Type B pancreatic cell (in vitro differentiated cells): ENCODE measurements at places on chromosomes 13 and 19. TPM values are rescaled to one million over a fixed set of nuclear protein-coding genes. Genes with fewer than 3 reads are reported as not detected.

Gene ATP4B
- 2.0 and 26.7 TPM in 2 replicates for total RNA-seq

GRCh38 chr13:110687736-110688135, 18.2 kb downstream of the CARS2 start:
- H3K4me1 ChIP-seq, result peaks cover 7% of the 10 kb centered on the region
- no peak overlapping the region for H3K27ac ChIP-seq
- DNase-seq, result no peak
- H3K36me3 ChIP-seq, result peaks cover 5% of the 10 kb centered on the region

DNA sequence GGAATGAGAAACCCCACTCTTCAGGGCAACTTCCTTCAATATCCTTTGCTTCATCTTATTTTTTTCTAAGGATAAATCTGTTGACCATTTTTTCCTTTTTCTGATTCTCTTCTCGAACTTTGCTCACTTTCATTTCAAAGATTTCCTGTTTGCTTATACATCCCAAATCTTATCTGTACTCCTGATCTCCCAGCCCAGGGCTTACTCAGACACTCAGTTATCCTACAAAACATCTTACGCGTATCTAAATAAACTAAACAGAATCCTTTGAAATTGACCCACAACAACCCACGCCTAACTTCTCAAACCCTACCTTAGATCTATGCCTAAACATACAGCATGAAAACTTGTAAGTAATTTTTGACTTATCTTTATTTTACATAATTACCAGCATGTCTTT, 179.2 kb downstream of the ABCC4 start:
- no peaks in the 10 kb centered on the region for H3K27me3 ChIP-seq
- H3K36me3 ChIP-seq, result peaks cover 11% of the 10 kb centered on the region
- H3K4me3 ChIP-seq, result no peak overlapping the region
- no peak overlapping the region for H3K27ac ChIP-seq
- DNase-seq, result no peak

GRCh38 chr19:19405971-19406877, 749 bp downstream of the GATAD2A start:
- peak overlapping the region; percentile 99 for H3K4me3 ChIP-seq
- no peaks in the 10 kb centered on the region for H3K27me3 ChIP-seq
- peaks cover 44% of the 10 kb centered on the region for H3K4me1 ChIP-seq
- DNase-seq, result no peak

DNA sequence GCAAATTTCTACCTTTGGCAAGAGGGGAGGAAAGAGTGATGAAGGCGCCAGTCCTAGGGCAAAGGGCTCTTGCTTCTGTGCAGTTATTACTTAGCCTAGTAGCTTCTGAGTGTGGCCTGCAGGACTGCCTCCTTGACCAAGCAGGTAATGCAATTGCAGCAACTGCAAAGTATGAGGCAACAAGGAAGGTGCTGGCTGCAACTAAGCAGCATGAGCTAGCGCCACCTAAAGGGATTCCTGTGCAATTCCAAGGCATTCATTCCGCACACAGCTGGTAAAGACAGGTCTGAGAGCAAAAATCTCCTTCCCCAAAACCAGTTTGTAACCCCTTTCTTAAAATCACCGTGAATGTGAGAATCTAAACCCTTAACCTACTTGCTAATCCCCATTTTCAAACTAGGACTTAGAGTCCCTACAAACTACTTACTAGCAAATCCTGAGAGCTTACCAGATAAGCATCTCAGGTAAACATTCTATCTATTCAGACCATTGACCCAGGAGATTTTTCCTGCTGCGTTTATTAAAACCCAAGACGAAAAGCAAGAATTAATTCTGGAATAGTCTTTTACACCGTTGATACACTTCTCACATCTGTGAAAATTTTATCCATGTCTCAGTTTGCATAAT, 62.9 kb downstream of the DCT start:
- no peak for DNase-seq
- peaks cover 28% of the 10 kb centered on the region for H3K4me1 ChIP-seq
- no peak overlapping the region for H3K4me3 ChIP-seq
- no peaks in the 10 kb centered on the region for H3K27me3 ChIP-seq

Gene EDNRB
- 2.1 and 18.2 TPM in 2 replicates for total RNA-seq

- H3K27me3 ChIP-seq, result no peaks in the 10 kb centered on the region
- H3K4me3 ChIP-seq, result no peak overlapping the region
Observed at GRCh38 chr19:17319473-17320238, 10.3 kb downstream of the DDA1 start.

DNA sequence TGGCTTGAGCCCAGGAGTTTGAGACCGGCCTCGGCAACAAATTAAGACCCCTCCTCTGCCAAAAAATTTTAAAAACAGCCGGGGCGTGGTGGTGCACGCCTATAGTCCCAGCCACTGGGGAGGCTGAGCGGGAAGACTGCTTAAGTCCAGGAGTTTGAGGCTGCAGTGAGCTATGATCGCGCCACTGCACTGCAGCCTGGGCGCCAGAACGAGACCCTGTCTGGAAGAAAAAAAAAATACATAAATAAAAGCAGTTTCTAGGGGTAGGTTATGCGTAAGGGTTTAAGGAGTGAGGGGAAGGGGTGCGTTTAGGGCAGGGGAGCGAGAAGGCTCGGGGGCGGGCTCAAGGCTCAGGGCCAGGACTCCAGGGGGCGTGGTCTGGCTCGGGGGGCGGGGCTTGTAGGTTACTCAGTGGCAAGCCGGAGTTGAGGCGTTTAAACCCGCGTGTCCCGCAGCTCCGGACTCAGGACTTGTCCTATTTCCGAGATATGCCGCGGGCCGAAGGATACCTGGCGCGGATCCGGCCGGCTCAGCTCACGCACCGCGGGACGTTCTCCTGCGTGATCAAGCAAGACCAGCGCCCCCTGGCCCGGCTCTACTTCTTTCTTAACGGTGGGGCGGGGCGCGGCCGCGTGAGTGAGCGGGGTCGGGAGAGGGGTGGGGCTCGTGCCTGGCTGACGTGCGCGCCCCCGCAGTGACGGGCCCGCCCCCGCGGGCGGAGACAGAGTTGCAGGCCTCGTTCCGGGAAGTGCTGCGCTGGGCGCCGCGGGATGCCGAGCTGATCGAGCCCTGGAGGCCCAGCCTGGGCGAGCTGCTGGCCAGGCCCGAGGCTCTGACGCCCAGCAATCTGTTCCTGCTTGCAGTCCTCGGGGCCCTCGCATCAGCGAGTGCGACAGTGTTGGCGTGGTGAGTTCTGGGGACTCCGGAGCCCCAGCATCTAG, 10.7 kb downstream of the SPACA6 start:
- DNase-seq, result peak; percentile 96
- peak overlapping the region; percentile 98 for H3K27ac ChIP-seq
- peaks cover 5% of the 10 kb centered on the region for H3K27me3 ChIP-seq

- no peak overlapping the region for H3K4me3 ChIP-seq
- peaks cover 6% of the 10 kb centered on the region for H3K4me1 ChIP-seq
- peaks cover 10% of the 10 kb centered on the region for H3K36me3 ChIP-seq
- no peaks in the 10 kb centered on the region for H3K27me3 ChIP-seq
Observed at GRCh38 chr13:74562381-74562780, 428.2 kb upstream of the KLF12 start.

DNA sequence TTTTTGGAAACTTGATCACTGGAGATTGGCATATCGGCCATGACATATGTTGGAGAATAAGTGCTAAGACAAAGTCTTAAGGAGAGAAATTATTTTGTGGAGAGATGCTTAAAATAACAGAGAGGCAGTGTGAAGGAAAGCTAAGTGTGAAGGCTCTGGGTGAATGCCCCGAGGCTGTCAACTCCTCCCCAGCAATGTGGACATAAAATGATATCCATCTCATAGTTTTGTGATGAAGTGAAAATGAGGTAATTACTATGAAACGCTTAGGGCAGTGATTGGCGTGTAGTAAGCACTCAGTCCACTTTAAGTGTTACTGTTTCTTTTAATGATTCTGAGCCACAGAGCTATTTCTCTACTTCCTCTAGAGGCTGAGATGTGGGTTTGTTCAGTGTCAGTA, 195.8 kb upstream of the KLF12 start:
- no peaks in the 10 kb centered on the region for H3K36me3 ChIP-seq
- no peak overlapping the region for H3K4me3 ChIP-seq
- H3K27me3 ChIP-seq, result no peaks in the 10 kb centered on the region
- H3K4me1 ChIP-seq, result peaks cover 8% of the 10 kb centered on the region
- H3K27ac ChIP-seq, result no peak overlapping the region

Gene CD177
- 0.29 TPM in 1 of 2 replicates, not detected in the other for total RNA-seq

Gene RFPL4A
- total RNA-seq, result not detected in 2 replicates

- no peak overlapping the region for H3K27ac ChIP-seq
- no peak overlapping the region for H3K4me3 ChIP-seq
- H3K4me1 ChIP-seq, result no peaks in the 10 kb centered on the region
- no peaks in the 10 kb centered on the region for H3K27me3 ChIP-seq
- no peaks in the 10 kb centered on the region for H3K36me3 ChIP-seq
Observed at GRCh38 chr19:4557971-4558941, 1.2 kb downstream of the SEMA6B start.

Gene ZNF780A
- 21.2 and 24.3 TPM in 2 replicates for total RNA-seq

DNA sequence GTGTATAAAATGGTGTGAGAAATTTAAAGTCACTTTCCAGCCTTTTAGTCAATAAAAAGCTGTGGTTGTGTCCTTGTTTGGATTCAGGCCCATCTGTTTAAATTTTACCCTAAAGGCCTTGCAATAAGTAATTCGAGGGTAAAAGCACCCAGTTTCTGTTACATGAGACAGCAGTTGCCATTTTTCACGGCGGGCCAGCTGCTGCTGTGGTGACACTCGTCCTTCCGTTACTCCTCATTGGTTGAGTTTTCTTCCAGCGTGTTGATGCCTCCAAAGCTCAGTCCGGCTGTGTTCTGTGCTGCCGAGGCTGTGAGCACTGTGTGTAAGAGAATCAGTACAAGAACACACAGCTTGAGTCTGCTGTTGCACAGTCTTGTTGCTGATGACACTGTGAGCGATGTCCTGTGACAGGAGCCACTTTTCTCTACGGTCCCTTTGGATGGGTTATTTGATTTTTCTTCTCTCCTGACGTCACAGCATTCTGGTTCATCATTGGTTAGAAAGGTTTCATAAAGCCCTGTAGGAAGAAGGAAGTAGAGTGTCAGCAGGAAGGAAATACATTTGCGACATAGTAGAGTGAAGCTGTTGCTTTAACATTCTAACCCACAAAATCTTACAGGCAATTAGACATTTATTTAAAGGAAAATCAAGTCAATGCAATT, 602.5 kb upstream of the ARGLU1 start:
- H3K27ac ChIP-seq, result no peak overlapping the region
- no peaks in the 10 kb centered on the region for H3K36me3 ChIP-seq
- no peak for DNase-seq

DNA sequence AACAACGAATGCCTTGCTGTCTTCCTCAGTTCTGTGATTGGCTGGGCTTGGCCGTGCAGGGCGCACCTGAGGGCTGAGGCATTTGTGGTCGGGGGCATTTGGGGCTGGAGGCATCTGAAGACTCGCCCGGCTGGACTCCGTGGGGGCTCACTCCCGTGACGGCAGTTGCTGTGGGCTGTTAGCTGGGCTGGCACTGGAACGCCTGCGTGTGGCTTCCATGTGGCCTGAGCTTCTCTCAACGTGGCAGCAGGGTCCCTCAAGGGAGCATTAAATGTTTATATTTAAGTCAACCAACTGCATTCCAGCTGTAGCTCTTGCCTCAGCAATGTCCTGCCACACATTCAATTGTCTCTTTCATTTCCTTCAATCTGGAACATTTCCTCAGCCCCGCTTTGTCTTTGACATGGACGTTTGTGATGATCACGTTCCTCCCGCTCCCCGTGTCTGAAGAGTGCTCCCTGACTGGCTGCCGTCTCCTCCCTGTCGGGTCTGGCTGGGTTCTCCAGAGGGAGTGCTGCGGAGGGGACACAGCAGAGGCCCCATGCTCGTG, 21.0 kb downstream of the CCDC8 start:
- peaks cover 26% of the 10 kb centered on the region for H3K36me3 ChIP-seq

Gene GNG8
- total RNA-seq, result 2.4 TPM in 1 of 2 replicates, not detected in the other

DNA sequence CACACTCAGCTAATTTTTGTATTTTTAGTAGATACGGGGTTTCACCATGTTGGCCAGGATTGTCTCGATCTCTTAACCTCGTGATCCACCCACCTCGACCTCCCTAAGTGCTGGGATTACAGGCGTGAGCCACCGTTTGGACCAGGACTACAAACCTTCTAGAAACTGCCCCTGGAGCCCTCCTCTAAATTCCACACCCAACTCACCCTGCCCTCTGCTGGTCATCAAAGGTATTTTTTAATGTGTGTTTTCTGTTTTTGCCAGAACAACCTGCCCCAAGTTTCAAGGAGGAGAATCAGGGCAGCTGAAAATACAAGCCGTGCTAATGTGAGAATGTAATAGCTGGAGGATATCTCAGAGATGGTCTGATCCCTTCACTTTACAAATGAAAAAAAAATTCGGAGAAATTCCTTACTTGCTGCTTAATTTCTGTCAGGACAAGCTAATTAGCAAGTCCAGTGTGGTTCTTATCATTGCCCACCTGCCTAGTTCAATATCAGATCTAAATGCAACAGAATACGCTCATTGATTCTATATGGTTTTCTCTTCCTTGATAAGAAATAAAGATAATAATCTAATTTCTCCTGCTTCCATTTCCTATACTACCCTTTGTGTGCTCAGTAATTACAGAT, 4.1 kb downstream of the ATP8A2 start:
- DNase-seq, result no peak
- peak overlapping the region; percentile 37 for H3K4me3 ChIP-seq
- H3K27me3 ChIP-seq, result peaks cover 48% of the 10 kb centered on the region
- H3K4me1 ChIP-seq, result peaks cover 8% of the 10 kb centered on the region
- H3K27ac ChIP-seq, result no peak overlapping the region

GRCh38 chr19:9835507-9835949, 410 bp downstream of the PIN1 start:
- DNase-seq, result no peak
- H3K27ac ChIP-seq, result peak overlapping the region; percentile 68
- H3K4me3 ChIP-seq, result peak overlapping the region; percentile 93
- peaks cover 4% of the 10 kb centered on the region for H3K4me1 ChIP-seq
- no peaks in the 10 kb centered on the region for H3K36me3 ChIP-seq

DNA sequence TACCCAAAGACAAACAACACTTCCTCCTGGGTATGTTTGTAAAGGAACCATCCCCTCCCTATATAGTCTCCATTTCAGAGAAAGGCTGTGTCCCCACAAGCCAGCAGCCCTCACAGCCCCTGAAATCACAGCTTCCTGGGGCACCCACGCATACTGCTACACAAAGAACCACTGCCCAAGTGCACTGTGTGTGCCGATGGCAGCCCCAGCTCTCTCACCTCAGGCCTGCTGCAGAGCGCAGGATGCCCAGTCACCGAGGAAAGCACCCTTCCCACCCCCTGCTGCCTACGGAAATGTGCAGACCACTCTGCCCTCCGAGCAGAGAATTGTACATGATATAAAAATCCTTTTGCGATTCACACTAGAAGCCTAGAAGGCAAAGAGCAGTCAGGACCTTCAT, 39.4 kb downstream of the SOHLH2 start:
- H3K4me3 ChIP-seq, result no peak overlapping the region
- no peak overlapping the region for H3K27ac ChIP-seq
- H3K4me1 ChIP-seq, result no peaks in the 10 kb centered on the region
- no peak for DNase-seq
- no peaks in the 10 kb centered on the region for H3K36me3 ChIP-seq
